ENCODE measurements at places on chromosomes 1 and 21. TPM values are rescaled to one million over a fixed set of nuclear protein-coding genes. Genes with fewer than 3 reads are reported as not detected.

DNA sequence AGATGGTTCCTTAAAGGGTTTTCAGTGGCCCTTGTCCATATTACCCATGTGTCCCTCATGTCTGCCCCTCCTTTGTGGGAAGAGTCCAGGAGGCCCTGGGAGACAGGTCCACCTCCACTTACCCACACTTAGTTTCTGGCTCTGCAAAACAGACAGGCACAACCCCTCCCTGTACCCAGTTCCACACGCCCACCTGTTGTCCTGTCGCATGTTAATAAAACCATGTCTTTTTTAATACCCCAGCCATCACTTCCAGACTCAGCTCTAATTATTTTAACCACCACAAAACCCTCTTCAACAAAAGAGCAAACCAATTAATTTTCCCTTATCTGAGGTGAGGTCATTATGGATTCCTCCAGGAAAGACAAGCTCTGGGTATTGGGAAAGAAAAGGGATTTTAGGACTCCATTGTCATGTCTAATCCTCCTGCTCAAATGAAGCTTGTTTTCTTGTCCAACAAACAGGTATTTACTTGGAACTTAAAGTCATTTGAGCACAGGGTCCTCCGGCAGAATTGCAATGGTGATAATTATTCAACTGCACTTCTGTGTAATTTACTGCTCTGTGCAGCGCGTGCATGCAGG is 68.9 kb downstream of the CCDC185 start:
- DNase-seq: no peak

DNA sequence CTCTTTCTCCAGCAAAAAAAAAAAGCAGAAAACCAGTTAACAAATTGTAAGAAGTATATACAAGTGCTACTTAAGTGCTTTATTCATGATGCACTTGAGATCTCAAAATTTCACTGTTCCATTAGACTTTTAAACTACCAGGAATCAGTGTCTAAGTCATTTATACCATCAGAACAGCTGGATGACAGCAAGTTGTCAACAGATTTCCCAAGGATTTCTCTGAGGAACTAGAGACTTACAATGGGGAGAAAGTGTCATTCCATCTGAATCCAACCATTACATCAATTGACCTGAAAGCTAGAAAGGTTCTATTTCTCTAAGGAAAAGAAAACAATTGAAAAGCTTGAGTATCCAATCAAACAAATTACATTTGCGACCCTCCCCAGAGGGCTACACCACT is 43.8 kb downstream of the USH2A start:
- no peak for DNase-seq

DNA sequence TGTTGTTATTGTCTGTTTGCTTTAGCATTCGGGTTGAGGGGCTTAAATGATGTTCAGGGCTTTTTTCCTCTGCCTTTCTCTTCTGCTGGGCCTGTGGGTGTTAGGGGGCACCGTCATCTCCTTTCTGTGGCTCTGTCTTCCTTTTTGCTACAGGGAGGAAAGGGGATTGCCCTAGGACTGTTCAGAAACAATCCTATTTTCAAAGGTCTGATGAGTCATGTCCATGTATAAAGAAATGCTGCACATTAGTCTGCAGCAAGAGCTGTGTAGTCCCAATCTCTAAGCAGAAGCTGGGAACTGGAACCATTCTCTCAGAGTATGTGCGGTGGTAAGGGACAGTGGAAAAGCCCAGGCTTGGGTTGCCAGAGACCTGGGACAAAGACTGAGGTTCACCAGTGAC is 462.3 kb downstream of the OMA1 start:
- DNase-seq: no peak

DNA sequence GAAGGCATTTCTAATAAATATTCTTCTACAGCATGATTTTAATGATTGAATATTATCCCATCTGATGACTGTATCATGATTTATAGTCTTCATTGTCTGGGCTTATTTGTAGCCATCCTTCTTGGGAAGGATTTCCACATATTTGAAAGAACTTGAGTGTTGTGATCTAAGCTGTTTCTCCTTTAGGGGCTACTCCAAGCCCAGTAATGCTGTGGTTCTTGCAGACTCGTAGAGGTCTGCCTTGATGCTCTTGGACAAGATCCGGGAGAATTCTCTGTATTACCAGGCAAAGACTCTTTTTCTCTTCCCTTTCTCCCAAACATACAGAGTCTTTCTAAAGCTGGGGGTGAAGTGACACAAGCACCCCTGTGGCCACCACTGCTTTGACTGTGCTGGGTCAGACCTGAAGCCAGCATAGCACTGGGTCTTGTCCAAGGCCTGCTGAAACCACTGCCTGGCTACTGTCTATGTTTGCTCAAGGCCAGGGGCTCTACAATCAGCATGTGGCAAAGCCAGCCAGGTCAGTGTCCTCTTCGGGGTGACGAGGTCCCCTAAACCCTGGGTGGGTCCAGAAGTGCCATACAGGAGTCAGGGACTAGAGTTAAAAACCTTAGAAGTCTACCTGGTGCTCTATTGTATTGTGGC is 107.4 kb downstream of the GIPC2 start:
- DNase-seq: no peak

DNA sequence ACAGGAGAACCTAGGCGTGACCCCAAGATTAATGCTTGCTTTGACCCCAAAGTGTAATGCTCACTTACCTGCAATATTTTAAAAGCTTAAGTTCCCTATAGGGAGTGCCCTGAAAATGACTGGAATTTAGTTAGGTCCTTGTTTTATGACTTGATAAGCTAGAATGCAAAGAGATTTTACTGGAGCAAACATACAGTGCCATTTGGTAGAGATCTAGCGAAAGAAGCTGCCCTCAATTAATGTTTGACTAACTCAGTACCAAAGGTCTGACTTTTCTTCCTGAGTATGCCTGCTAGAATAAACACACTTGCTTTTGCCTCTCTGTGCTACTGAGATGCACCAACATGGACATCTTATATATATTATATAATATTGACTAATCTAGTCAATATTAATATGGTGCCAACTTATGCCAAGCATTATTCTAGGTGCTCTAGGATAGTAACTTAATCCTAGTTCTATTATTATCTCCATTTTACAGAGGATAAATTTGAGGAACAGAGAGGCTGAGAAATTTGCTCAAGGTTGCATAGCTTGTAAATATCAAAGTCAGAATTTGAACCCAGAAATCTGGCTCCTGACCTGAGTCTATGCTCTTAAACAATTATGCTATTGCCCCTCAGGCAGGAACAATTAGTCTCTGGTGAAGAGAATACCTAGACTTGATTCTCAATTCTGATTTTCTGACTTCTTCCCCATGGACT is 18.2 kb downstream of the S100A10 start:
- DNase-seq: no peak

GRCh38 chr1:65626003-65626402 is 166.7 kb upstream of the PDE4B start:
- no peak for DNase-seq

DNA sequence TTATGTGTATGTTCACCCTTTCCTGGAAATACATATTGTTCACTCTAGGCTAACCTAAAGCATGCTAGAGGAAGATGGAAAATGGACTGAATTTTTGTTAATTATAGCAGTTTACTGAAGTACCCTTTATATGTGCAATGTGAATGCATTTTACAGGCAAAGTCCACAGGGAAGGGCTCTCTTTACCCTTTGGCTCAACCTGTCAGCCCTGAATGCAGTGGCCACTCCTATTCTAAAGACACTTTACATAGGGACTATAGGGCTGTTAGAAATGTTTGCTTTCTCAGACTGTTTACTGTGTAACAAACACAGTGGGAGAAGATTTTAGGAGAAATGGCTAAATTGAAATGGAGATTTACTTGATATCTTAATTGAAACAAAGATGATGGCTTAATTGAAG is 78.5 kb downstream of the BRINP2 start:
- no peak for DNase-seq

DNA sequence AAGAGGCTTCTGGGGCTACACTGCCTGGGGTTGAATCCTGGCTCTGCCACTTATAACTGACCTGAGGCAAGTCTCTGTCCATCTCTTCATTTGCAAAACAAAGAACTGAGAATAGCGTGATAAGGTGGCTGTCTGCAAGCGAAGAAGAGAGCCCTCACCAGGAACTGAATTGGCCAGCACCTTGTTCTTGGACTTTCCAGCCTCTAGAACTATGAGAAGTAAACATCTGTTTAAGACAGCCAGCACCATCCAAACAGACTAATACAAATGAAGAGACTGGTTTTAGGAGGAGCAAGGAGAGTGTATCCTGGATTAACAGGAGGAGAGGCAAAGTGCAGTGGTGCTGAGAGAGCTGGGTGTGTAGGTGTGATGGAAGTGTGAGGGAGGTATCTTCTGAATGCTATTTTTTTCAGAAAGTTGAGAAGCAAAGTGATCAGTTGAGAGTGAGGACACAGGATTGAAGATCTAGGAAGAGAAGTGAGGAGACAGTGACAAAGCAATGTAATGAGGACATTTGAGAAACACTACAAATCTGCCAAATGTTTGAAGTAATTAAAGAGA is 59.3 kb downstream of the CD58 start:
- DNase-seq: no peak

DNA sequence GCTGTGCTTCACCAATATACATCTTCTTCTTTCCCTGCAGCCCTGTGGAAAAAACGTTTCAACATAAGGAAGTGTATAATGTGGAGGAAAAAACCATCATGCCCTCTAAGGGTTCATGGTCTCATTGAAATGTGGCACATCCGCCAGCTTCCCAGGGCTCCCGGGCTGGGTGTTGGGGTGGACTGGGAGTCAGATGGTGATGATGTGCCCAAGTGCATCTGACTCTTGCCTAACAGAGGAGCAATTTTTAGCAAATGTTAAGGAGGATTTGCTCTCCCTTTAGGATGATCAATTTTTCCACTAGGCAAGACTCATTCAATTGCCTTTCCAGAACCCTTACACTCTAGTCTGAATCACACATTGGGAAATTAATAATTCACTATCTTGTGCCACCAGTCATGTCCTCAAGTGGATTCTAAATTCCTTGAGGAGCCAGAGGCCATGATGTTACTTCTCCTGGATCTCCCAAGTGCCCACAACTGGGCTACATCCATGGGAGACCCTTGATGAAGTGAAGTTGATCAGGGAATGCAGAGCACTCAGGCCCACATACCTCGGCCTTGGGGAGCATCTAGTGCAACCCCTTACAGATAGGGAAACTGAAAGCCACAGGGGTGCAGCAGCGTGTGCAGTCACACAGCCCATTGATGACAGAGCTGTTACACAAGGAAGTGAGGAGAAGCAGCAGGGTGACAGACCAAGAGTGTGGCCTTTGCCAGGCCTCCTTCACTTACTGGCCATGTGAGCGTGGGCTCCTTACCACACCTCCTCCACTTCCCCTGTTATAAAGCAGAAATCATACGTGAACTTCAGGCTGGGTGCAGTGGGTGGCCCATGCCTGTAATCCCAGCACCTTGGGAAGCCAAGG is 100.0 kb upstream of the SLC44A3 start:
- no peak for DNase-seq

GRCh38 chr1:21318057-21318713 is 27.9 kb upstream of the ECE1 start:
- DNase-seq: no peak

DNA sequence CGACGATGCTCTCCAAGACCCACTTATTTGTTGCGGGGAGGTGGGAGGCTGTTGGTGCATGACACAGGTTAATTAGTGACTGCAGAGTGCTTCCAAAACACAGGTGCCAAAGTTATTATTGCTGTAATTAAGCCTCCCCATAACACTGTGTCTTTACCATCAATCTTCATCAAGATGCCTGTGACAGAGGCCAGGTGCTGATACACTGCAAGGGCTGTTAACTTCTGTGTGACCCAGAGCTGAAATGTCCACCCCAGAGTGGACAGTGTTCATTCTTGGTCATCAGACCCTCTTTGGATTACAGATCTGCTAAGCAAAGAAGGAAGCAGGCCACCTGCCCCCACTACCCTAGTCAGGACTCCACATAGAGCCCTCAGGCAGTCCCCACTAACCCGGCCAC is 55.5 kb downstream of the CAPN8 start:
- DNase-seq: no peak

- no peak for DNase-seq
Measured at GRCh38 chr1:221812905-221813597, 71.2 kb upstream of the DUSP10 start.

DNA sequence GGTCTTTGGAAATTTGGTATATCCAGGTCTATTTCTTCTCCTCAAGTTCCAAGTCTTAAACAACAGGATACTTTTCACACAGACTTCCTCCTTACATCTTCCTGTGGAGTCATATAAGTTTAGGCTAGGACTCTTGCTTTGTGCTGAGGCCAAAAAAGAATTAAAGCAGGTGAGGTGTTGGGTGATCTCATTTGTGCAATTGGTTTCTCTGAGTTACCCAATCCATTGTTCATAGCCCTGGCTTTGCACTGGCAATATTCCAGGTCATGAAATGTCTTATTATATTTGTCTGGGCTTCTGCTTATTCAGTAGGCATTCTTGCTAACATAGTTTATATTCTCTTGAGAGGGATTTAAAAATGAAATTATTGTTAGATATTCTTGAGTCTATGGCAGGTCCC is 14.1 kb upstream of the KIAA0040 start:
- DNase-seq: no peak

DNA sequence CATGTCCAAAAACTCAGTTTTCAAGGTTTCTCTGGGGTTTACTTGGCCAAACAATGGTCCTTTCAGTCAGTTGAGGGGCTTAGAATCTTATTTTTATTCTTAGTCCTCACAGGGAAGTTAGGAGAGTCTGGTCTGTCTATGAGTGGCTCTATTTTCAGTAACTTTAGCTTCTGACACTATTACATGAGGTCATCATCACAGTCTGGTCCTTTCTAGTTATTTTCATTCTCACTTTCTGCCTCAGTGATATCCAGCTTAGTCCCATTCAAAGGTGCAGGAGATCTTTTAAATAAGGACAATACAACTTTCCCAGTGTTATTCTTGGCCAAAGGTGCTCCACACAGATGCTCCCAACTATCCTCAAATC is 30.0 kb upstream of the FGGY start:
- DNase-seq: no peak

DNA sequence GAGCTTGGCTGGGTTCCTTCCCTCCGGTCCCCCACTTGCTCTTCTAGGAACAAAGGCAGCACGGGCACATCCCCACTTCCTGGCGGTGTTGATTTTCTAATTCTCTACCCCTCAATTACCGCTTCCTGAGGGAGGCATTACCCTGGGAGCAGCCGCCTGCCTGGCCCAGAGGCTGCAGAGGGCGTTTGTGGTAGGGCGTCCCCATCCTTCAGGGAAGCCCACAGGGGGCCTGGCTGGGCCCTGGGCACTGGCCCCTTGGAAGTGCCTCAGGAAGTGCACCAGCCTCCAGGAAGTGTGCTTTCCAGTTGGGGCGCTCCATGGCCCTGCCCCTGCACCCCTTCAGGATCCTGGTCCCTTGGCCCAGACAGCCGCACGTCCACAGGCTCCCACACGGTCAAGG is 42.1 kb upstream of the CASZ1 start:
- no peak for DNase-seq

GRCh38 chr1:14881775-14882672 is 271.5 kb upstream of the TMEM51 start:
- no peak for DNase-seq

Gene KCNE1
- 0.51 TPM for total RNA-seq

Gene LYPD8
- not detected for total RNA-seq

Gene SPRR1A
- total RNA-seq: 36.3 TPM

Gene NPHS2
- 0.31 TPM for total RNA-seq

Gene SPATA46
- not detected for total RNA-seq

Gene SLAMF6
- total RNA-seq: not detected

Gene PALMD
- total RNA-seq: 0.33 TPM

Gene TTC39A
- 16.3 TPM for total RNA-seq

Gene SHISA4
- total RNA-seq: 5.0 TPM

Gene PGLYRP3
- 0.87 TPM for total RNA-seq

All from type B pancreatic cell (in vitro differentiated cells).